ENCODE measurements at places on chromosomes 5 and 9. TPM values are rescaled to one million over a fixed set of nuclear protein-coding genes. Genes with fewer than 3 reads are reported as not detected.
A peak's percentile ranks its signal among the peaks of the same experiment; 100 is the strongest.

GRCh38 chr5:174935854-174936474 is 211.6 kb downstream of the MSX2 start:
- peak; percentile 70 for DNase-seq

DNA sequence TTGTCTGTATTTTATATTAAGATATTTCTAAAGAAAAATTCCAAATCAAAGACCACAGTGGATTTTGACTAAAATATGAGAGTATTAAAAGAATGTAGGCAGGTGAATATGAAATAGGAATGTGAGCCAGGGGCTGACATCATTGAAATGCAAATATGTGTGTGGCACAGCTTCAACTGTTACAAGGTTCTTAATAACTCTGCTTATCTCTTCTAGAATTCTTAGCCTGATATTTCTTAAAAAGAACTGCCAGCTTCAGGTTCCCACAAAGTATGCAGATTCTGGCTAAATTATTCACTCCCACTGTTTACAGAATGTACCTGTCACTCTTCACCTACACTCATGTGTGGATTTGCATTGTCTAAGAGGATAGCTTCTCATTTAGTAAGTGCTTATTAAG is 274.4 kb downstream of the DIRAS2 start:
- DNase-seq: no peak

Gene DDX4
- polyA plus RNA-seq: not detected

GRCh38 chr9:70563431-70564204 is 149.2 kb upstream of the KLF9 start:
- DNase-seq: no peak

DNA sequence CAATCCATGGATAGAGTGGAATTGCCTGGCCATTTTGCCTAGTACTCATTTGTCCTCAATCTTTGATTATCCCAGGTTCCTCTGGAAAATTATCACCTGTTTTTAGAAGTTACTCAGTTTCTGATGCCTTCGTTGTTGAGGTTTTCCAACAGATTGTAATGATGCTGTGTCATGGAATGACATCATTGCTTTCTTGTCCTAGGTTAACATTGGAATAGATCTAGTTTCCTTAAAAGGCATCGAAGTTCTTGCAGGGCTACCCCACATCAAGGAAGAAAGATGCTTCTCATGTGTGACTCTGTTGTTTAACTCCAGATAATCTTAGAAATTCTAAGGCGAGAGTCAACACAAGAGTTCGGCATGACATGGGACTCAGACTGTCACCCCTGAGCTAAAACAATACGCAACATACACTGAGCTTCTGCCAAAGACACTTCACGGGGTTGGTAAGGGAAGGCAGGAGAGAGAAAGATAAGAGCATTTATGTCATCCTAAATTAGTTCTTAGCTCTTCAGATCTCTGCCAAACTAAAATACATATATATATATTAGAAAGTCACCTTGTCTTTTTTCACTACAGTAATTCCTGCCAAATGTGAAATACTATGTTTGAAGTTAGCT is 293.2 kb upstream of the WWC1 start:
- no peak for DNase-seq

DNA sequence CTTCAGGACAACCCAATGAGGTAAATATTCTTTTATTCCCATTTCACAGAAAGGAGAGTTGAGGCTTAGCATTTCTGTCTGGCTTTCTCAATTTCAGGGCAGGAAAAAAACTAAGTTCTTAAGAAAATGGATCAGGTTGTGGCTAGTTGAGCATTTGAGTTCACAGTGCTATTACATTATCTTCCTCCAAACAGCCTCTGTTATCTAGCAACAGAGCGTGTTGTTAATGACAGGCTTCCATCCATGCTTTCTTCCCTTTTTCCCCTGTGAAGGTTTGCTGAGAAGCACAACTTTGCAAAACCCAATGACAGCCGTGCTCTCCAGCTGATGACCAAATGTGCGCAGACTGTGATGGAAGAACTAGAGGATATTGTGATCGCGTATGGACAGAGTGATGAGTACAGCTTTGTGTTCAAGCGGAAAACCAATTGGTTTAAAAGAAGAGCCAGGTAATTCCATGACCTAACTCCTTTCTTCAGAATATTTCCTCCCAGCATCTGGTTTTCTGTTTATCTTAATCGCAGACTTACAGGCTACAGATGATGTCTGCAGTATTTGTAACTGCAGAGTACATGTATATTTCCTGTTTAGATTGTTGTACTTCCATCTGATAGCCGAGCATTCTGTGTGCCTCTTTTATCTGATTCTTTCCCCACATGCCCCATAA is 1.5 kb downstream of the THG1L start:
- DNase-seq: no peak

Gene RANBP17
- polyA plus RNA-seq: 2.0 TPM

Gene IL33
- polyA plus RNA-seq: 3.7 TPM

DNA sequence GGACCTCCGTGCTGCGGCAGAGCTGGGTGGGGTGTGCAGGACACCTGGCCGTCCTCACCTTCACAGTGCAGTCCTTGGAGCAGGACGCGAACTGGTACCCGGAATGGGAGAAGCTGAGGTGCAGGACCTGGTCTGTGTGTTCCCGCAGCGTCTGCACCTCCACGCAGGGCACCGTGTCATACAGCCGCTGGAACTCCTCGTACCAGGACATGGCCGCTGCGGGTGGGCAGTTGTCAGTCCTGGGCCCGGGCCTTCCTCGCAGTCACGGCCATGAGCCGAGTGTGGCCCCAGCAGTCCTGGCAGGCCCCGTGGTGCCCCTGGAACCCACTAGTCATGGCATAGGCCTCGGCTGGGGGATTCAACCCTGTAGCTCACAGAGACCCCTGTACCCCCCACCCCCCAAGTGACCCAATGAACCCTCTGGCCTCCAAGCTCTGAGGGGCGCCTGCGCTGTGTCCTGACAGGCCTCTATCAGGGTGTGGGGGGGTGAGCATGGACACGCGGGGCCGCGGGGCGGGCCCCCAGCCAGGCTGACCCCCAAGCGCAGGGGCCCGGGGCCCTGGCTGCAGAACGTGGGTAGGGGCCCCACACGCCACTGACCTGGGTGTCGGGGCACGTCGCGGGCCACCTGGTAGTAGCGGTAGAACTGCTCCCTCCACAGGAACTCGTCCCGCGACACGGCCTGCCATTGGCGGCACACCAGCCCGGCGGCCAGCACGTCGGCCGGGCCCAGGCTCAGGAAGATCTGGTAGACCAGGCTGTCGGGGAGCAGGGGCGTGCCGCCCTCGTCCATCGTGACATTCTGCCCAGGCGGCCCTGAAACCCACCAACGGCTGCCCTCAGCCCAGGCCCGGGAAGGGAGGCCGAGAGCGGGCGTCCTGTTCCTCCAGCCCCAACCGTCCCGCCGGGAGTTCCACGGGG is 987 bp downstream of the FBXW5 start:
- DNase-seq: no peak

DNA sequence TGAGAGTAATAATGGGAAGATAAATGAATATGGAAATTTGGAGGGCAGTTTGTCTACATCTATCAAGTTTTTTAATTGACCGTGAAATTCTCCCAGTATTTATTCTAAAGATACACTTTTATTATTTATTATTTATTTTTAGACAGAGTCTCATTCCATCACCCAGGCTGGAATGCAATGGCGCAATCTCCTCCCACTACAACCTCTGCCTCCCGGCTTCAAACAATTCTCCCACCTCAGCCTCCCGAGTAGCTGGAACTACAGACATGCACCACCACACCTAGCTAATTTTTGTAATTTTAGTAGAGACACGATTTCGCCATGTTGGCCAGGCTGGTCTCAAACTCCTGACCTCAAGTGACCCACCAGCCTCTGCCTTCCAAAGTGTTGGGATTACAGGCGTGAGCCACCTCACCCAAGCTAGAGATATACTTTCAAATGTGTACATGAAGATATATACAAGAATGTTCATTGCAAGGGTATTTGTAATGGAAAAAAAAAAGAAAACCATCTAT is 97.7 kb upstream of the SLC12A2 start:
- no peak for DNase-seq

- DNase-seq: no peak
Measured at GRCh38 chr9:126371007-126371870, 44.6 kb downstream of the MVB12B start.

DNA sequence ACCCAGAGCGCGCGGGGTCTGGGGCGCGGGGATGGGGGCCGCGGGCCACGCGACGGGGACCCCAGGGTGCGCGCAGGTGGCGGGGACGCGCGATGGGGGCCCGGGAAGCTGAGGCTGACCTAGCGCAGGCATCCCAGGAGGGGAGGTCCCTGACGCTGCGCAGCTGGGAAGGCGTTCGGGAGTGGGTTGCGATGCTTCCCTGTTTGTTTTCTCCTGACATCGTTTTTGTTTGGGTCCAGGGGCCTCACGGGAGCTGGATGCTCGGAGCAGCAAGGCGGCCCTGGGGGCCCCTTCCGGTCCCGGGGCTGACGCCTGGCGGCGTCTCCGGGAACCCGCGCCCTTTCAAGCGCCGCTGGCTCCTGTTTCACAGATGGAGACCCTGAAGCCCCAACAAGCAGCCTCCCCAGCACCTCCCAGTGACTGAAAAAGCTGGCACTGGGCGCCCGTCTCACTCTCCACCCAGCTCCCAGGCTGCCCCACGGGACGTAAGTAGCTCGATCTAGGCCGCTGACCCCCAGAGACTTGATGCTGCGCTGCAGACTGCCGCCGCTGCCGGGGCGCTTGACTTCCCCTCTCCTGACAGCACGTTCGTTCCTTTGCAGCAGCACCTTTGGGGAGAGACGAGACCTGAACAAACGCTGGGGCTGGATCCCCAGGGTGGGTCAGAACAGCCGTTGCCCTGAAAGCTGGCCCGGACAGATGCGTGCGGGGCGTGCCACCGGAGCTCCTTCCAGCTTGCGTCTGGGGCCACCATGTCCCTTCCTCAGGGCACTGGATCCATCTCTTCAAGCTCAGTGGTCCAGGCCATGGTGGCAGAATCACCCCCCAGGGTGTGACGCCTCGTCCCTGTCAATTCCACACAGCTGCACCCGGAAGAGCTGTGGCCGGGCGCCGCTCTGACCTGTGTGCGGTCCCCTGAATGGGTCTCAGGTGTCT is 593 bp downstream of the BRD3OS start:
- peak; percentile 56 for DNase-seq

- DNase-seq: no peak
Measured at GRCh38 chr9:116491659-116492058, 195.4 kb upstream of the TRIM32 start.

Gene SH3RF2
- polyA plus RNA-seq: 1.3 TPM

- DNase-seq: no peak
Measured at GRCh38 chr5:119397518-119398380, 41.9 kb downstream of the TNFAIP8 start.

DNA sequence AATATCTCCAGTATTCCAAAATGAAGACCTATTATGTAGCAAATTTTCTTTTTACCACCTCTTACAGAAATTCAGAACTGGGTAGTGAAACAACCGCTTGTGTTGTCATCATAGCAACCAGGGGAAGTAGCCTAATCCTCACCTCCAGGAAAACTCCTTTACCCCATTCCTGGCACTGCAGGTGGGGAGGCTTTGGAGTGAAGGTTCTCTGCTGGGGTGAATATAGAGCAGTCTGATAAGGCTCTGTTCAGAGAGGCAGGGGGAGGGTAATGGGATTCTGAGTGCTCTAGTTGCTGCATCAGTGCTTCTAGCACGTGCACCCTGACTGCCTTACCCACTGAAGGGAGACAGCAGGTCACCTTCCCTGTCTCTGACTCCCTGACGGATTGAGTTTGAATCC is 116.2 kb downstream of the MAN2A1 start:
- DNase-seq: peak; percentile 72

All from kidney (tissue), 22 donors.